ENCODE measurements at places on chromosomes 7 and 10.

GRCh38 chr7:32264702-32265284 lies 194.6 kb upstream of the PDE1C start:
- DNase-seq = no peak

DNA sequence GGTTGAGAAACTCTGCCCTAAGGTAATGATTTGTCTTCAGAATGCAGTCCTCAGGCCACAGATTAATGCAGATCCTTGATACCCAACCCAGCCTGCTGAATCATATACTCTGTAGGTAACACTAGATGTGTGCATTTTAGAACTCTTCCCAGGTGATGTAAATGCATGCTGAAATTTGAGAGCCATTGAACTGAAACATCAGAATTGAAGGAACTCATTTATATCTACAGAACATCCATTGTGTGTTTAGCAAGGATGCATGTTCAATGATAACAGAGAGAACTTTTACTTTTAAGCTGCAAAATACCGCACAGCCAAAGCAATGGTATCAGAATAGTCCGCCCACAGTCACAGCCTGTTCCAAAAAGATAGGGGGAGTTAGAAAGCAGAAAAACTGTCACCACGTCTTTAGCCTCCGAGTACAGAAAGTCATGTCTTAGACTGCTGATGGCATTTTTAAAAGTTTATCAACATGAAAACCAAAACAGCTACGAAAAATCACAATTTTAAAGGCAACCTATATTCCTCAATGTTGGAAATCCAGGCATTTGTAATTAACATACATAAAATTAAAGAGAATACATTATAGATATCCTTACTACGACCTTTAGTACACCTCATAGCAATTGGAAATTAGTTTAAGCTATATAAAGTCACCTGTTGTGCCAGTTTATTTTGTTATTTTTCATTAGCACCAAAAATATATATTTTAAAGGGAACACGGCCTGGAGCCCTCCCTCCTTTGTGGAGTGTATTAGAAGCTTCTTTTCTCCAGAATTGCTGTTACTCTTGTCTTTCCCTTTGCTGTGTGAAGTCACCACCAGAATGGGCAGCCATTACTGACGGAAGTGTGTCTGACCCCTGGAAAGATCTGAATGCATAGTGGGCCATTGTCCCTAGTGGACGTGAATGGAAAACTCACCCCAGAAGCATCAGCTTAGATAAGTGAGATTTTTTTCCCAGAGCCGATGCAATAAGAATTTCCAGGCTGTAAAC lies 65.8 kb upstream of the PRKAR2B start:
- DNase-seq = no peak

DNA sequence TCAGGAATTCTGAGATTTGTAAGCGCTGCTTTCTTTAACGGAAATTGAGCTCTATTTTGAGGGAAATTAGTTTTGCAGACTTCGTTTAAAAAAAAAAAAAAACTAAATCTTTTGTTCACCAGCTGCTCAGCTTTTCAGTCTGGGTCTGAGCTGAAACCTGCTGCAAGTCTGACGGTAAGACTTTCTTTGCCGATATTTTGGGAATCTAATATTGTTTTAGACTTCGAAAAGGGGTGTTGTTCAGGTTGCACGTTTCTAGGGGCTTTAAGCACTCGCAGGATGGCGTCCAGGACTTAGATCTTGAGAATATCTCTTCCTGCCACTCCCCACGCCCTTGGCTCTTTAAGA lies 1.8 kb upstream of the MEOX2 start:
- no peak for DNase-seq

DNA sequence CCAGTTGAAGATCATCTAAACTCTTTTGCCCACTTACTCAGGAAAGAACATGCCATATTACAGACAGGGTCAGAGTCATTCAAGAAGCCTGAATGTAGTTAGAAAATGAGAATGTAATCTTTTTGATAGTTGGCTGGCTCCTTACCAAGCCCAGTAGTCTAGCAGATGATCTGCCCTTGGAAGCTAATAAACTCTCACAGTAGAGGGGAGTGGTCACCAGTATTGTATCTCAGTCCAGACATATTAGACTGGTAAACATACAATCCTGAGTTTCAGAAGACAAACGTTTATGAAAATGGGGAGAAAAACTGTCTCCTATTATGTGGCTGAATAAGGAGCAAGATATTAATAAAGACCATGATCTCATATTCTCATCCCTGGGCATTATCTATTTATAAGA lies 65.3 kb downstream of the SEPTIN7 start:
- no peak for DNase-seq

DNA sequence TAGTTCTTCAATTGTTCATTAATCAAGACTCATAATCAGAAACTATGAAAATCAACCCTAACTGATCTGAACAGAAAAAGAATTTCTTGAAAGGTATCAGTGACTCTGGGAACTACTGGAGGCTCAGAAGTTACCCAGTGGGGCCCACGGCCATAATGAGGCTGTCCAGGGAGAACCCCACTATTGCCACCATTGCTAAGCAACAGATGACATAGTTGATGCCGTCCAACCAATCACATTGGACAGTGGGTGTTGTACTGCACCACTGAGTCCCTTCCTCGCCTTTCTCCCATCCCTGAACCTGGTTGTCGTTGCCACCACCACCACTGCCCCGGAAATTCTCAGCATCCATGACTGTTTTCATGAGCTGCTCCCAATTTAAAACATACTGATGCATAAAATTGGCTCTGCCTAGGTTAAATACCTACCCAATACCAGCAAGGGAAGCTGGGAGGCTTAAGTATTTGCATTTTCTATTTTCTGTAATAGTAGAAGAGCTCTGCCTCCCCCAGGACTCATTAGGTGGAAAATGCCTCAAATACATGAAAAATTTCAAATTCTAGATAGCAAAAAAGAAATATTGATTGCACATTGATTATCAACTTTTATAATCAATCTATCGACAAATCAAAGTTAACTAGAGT lies 26.7 kb upstream of the USP6NL start:
- DNase-seq = no peak

- DNase-seq = no peak
Measured at GRCh38 chr7:12490940-12491339, 79.6 kb upstream of the SCIN start.

GRCh38 chr7:47670729-47671128 lies 88.8 kb upstream of the TNS3 start:
- peak; percentile 84 for DNase-seq

Data from GM06990 (cell line).